Thyroid gland (tissue), 4 donors: ENCODE measurements at places on chromosomes 2 and 18. TPM values are rescaled to one million over a fixed set of nuclear protein-coding genes. Genes with fewer than 3 reads are reported as not detected.

DNA sequence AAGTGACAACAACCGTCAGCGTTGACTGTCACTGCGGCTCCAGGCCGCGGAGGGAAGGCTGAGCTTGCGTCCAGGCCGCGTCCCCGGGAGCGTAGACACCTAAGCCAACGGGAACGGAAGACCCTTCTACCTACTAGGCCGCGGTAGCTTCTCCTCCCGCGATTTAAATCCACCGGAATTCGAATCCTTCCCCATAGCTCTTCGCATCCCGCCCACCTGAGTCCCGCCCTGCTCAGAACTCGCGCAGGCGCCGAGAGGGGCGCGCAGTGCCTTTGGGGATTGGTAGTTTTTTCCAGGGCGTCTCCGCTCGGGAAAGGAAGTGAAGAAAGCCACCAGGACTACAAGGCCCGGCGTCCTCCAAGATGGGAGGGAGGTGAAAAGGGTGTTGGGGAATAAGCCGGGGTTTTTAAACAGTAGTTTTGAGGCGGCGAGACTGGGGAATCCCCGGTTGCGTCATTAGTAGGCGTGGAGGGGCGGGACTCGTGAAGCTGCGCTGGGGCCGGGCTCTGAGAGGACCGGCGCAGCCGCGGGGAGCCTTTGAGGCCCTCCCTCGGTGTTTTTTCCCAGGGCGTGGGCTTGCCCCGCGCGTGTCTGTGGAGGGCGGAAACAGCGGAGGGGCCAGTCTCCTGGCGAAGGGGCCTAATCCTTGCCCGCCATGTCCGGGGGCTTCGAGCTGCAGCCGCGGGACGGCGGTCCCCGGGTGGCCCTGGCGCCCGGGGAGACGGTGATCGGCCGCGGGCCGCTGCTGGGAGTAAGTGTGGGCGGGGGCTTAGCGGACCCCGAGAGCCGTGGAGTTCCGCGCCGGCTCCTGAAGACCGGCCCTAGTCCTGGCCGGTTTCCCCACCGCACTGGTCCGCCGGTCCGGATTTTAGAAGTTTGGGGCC lies at the start of the genes APLF and FBXO48:
APLF (plus strand) TSS at position 509 of the 884 bp plus-strand sequence; CDS start at position 656, 147 bp downstream.
FBXO48 (minus strand) TSS at position 218 of the 884 bp plus-strand sequence. CDS start 2,149 bp downstream, outside the sequence.
- no peaks in the 10 kb centered on the region for H3K36me3 ChIP-seq
- peak within 1 kb of the TSS; percentile 52 for H3K27ac ChIP-seq
- H3K4me1 ChIP-seq, result peaks cover 9% of the 10 kb centered on the region

GRCh38 chr2:144334551-144334950 lies 185.4 kb downstream of the ZEB2 start:
- H3K4me1 ChIP-seq, result peaks cover 4% of the 10 kb centered on the region
- H3K27ac ChIP-seq, result no peak overlapping the region
- H3K27me3 ChIP-seq, result no peaks in the 10 kb centered on the region
- no peak overlapping the region for H3K4me3 ChIP-seq

- no peaks in the 10 kb centered on the region for H3K27me3 ChIP-seq
- no peak overlapping the region for H3K4me3 ChIP-seq
Measured at GRCh38 chr2:50108245-50108644, 923.7 kb downstream of the NRXN1 start.

GRCh38 chr2:70674636-70675430 lies 93.2 kb downstream of the ADD2 start:
- no peak overlapping the region for H3K27ac ChIP-seq
- no peak overlapping the region for H3K4me3 ChIP-seq
- no peak for DNase-seq

- no peaks in the 10 kb centered on the region for H3K36me3 ChIP-seq
- DNase-seq, result no peak
- no peak overlapping the region for H3K27ac ChIP-seq
Measured at GRCh38 chr2:204533629-204534370, 11.5 kb upstream of the PARD3B start.

DNA sequence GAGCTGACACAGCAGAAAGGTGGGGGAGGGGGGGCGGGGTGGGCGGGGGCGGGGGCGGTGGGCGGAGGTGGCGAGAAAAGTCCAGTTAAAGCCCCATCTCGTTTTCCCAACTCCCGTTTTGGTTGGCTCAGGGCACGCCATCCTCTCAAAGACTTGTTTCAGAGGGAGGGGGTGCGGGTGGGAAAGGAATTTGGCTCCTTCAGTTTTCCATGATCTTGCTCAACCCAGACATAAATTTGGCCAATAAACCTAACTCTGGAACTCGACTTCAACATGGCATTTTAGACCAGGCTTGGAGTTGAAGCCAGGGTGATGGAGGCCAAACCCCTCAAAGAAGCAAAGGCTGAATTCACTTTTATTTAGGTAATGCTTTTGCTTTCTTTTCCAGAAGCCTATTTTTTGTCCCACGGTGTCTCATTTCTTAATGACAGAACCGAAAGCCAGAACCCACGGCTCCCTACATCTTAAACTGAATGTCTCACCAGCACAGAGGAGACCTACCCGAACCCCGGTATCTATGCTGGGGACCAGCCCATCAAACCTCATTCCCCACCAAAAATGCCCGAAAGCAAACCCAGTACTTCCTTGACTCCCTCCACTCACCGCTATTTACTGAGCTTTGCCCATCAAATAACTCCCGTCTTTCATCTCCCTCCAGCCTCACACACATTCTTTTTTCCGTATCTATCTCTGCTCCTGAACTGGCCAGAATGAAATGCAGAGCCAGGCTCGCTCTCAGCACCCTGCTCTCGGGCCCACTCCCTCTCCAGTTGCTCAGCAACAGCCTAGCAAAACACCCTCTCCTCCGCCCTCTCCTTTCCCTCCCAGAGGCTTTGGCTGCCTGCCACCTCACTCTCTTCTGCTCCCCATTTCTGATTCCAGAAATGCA lies 4.3 kb downstream of the IGFBP5 start:
- peaks cover 17% of the 10 kb centered on the region for H3K36me3 ChIP-seq
- peak overlapping the region; percentile 87 for H3K27ac ChIP-seq
- H3K4me1 ChIP-seq, result peaks cover 47% of the 10 kb centered on the region
- no peak overlapping the region for H3K4me3 ChIP-seq

- H3K27me3 ChIP-seq, result no peaks in the 10 kb centered on the region
- no peaks in the 10 kb centered on the region for H3K36me3 ChIP-seq
- DNase-seq, result no peak
- H3K4me3 ChIP-seq, result no peak overlapping the region
Measured at GRCh38 chr2:65417509-65418085, 14.8 kb downstream of the SPRED2 start.

DNA sequence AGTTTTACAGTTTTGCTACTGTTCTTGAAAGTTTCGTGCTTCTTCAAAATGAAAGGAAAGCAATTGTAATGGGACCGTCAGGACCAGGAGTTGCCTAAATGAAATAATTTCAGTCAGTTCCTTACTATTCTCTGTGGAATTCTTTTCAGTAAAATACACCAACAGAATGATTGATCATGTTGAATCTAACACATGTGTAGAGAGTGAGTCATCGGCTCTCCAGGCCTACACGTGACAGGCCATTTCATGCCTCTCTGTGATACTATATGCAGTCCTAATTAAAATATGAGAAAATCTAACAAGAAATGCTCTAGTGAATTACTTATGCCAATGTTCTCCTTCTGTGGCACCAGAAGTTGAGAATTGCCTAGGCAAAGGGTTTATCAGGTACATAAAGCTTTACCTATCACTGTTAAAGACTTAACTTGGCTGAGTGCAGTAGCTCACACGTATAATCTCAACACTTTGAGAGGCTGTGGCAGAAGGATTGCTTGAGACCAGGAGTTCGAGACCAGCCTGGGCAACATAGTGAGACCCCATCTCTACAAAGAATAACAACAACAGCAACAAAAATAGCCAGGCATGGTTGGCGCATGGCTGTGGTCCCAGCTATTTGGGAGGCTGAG lies 199.4 kb downstream of the LRRTM1 start:
- H3K27me3 ChIP-seq, result no peaks in the 10 kb centered on the region
- no peak overlapping the region for H3K27ac ChIP-seq
- no peaks in the 10 kb centered on the region for H3K4me1 ChIP-seq
- no peak for DNase-seq

DNA sequence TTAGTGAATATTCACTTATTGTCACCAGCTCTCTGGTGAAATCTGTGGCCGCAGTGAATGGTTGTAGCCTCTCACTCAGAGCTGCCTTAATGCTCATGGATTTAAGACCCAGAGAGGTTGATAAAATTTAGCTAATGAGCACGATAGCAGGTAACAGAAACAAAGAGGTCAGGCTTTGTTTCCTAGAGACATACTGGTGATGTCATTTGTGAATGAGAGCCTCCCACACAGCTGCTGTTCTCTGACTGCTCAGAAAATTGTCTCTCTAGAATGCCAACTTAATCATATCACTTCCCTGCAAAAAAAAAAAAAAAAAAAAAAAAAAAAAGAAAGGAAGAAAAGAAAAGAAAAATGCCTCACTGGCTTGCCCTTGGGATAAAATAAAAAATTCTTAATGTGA lies 411.7 kb upstream of the MYT1L start:
- no peaks in the 10 kb centered on the region for H3K36me3 ChIP-seq
- no peak overlapping the region for H3K27ac ChIP-seq
- H3K27me3 ChIP-seq, result no peaks in the 10 kb centered on the region
- no peaks in the 10 kb centered on the region for H3K4me1 ChIP-seq
- H3K4me3 ChIP-seq, result no peak overlapping the region

- DNase-seq, result no peak
- H3K4me3 ChIP-seq, result no peak overlapping the region
- no peak overlapping the region for H3K27ac ChIP-seq
- no peaks in the 10 kb centered on the region for H3K27me3 ChIP-seq
Measured at GRCh38 chr2:151037434-151037833, 224.2 kb downstream of the RBM43 start.

GRCh38 chr2:157349949-157350515 lies 24.4 kb upstream of the ERMN start:
- no peak overlapping the region for H3K27ac ChIP-seq
- DNase-seq, result no peak
- H3K4me3 ChIP-seq, result no peak overlapping the region
- no peaks in the 10 kb centered on the region for H3K36me3 ChIP-seq
- H3K27me3 ChIP-seq, result no peaks in the 10 kb centered on the region

GRCh38 chr2:216508229-216508628 lies 9.6 kb downstream of the RPL37A start:
- no peak overlapping the region for H3K27ac ChIP-seq
- H3K4me1 ChIP-seq, result no peaks in the 10 kb centered on the region
- no peaks in the 10 kb centered on the region for H3K27me3 ChIP-seq
- H3K36me3 ChIP-seq, result peaks cover 4% of the 10 kb centered on the region
- no peak overlapping the region for H3K4me3 ChIP-seq

DNA sequence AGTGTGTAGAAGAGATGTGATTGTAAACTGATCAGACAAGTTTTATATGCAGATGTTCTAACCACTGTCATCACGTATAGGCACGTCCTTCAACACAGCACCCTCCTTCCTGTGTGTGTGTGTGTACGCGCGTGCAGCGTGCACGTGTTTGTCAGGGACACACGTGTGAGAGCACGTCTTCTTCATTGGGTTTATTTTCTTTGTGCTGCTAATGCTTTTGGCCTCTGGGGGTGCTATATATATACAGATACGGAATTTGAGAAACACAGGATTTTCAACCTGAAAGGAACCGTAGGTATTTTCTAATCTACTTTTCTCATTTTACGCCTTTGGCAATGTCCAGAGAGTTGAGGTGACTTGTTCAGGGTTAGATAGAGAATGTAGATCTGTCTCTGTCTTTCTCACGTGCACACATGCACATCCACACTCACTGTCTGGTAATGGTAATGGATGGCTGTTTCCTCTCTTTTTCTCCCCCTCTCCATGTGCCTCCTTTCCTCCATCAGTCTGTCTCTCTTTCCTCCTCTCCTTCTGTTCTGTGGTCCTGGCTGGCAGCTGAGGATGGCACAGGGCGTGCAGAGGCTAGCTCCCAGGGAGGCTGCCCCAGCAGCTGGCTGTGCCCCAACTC lies 13.4 kb upstream of the CELF4 start:
- H3K36me3 ChIP-seq, result no peaks in the 10 kb centered on the region
- DNase-seq, result no peak
- H3K4me3 ChIP-seq, result no peak overlapping the region
- H3K4me1 ChIP-seq, result no peaks in the 10 kb centered on the region
- H3K27ac ChIP-seq, result no peak overlapping the region

DNA sequence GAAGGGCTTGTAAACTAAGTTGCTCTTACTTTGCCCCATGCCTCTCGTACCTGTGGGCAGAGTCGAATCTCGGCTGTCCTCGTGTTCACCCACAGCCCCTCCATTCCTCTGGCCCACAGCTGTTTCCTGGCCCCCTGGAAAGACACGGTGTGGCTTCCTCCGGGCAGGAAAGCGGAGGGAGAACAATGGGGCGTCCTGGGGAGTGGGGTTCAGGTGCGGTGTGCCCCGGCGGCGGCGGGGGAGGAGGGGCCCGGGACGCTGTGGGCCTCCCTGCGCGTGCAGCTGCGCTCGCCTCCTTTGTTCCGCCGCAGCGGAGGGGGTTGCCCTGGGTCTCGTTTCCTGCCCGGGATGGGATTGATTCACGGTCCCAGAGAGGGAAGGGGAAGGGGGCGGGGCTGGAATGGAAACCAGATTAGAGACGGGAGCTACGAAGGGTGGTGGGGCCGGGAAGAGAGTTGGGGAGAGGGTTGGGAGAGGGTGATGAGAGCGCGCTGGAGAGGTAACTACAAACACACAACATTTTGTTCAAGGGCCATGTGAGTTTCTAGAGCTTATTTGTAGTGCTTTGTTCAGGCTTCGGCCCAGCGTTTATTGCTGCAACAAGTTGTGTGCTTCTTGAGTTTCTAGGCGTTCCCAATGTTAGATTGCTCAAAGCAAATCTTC lies 796 bp downstream of the MYO1B start:
- peaks cover 9% of the 10 kb centered on the region for H3K4me1 ChIP-seq
- no peaks in the 10 kb centered on the region for H3K27me3 ChIP-seq
- peak overlapping the region; percentile 43 for H3K27ac ChIP-seq
- peak; percentile 58 for DNase-seq
- peak overlapping the region; percentile 58 for H3K4me3 ChIP-seq

- no peak overlapping the region for H3K4me3 ChIP-seq
- no peak for DNase-seq
- H3K27me3 ChIP-seq, result no peaks in the 10 kb centered on the region
Measured at GRCh38 chr18:926946-927345, 22.3 kb downstream of the ADCYAP1 start.

DNA sequence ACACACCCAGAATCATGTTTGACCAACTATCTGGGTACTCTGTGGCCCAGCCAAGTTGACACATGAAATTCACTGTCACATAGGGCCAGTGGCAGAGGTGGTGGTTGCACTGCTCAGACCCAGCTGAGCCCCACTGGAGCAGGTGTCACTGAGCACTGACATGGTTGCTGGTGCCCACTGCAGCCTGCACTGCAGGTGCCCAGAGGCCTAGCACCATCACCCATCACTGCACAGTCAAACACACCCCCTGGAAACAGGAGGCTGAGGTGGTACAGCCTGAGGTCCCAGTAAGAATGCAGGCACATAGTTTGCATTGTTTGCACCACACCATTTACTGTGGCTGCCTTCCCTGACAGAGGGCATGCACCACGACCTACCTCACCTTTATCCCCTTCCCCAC lies 278.7 kb upstream of the MGAT5 start:
- no peak overlapping the region for H3K27ac ChIP-seq
- no peak overlapping the region for H3K4me3 ChIP-seq
- peaks cover 3% of the 10 kb centered on the region for H3K4me1 ChIP-seq
- H3K27me3 ChIP-seq, result no peaks in the 10 kb centered on the region
- DNase-seq, result no peak

- DNase-seq, result no peak
Measured at GRCh38 chr2:221461901-221462300, 110.2 kb downstream of the EPHA4 start.

GRCh38 chr18:28407681-28408080 lies 230.8 kb upstream of the CDH2 start:
- no peaks in the 10 kb centered on the region for H3K4me1 ChIP-seq
- H3K27ac ChIP-seq, result no peak overlapping the region
- H3K36me3 ChIP-seq, result no peaks in the 10 kb centered on the region

SCN3A gene
- total RNA-seq, result 3.2 TPM

TUBB8B gene
- not detected for total RNA-seq

TMEM178A gene
- total RNA-seq, result 4.7 TPM

GGCX gene
- 49.9 TPM for total RNA-seq

DSG1 gene
- not detected for total RNA-seq

CCL20 gene
- not detected for total RNA-seq

NFU1 gene
- 74.2 TPM for total RNA-seq
